ENCODE measurements at places on chromosomes 4 and X.

- DNase-seq: peak; percentile 62
Measured at GRCh38 chr4:1216869-1217294, 32.0 kb downstream of the CTBP1 start.

DNA sequence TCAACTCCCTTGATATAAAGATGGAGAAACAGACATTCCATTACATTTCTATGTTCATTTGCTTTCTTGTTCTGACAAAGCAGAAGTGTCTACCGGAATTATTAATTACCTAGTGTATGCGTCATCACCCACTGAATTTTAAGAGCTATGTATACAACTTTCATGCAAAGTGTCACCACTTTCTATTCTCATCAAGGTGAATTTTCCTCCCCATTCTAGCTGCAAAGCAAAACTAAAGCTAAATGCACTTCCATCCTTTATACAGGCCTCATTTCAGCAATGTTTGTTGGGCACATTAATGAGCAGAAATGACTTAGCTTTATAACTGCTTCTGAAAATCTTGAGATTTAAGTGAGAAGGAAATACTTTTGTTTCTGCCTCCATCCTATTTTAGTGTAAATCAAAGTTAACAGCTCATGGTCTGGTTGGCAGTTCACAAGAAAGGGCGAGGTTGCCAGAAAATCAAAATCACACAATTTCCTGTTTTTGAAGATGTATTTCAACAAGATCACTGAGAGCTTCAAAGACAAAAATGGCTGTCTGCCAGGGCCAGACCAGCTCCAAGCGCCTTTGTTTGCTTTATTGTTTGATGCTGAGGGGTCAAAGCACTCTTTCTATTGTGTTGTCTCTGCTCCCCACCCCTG, 7.2 kb upstream of the FAM9C start:
- DNase-seq: peak; percentile 2

DNA sequence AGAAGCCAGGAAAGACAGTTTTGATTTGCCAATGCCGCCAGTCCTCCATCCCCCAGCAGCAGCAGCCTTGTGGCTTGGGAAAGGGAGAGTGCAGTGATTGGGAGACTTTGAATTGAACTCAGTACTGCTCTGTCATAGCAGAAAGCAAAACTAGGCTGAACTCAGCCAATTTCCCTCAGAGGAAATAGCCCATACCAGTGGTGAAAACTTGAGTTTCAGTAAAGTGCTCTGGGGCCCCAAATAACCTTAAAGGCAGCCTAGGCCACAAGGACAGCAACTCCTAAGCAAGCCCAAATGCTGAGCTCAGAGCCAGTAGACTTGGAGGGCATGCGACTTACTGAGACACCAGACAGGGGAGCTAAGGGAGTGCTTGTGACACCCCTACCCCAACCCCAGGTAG, 2.0 kb upstream of the PROM1 start:
- DNase-seq: no peak

- DNase-seq: no peak
Measured at GRCh38 chrX:137563681-137564651, 2.0 kb upstream of the ZIC3 start.

- DNase-seq: no peak
Measured at GRCh38 chrX:46485897-46486296, 59.3 kb downstream of the ZNF674 start.

GRCh38 chr4:86857341-86858052, 8.3 kb upstream of the SLC10A6 start:
- DNase-seq: no peak

DNA sequence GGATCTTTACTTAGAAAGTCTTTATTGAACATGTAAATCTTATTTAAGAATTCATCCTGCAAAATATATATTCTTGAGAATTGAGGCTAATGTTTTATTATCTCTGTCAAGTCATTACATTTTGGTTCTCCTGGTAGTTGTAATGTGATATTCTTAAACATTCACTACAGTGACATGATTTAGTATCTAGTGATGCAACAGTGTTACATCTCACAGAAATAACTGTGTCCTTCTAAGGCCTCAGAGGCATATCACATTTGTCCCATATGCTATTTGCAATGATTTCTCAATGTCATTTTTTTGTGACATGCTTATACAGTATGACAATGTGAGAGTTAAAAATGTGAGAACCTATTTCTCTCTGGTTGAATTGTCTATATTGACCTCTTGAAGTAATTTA, 34.1 kb downstream of the PRRG1 start:
- DNase-seq: no peak

GRCh38 chrX:109856974-109857373, 123.9 kb upstream of the ACSL4 start:
- peak; percentile 5 for DNase-seq

- DNase-seq: no peak
Measured at GRCh38 chr4:2824836-2825381, 18.7 kb upstream of the ADD1 start.

DNA sequence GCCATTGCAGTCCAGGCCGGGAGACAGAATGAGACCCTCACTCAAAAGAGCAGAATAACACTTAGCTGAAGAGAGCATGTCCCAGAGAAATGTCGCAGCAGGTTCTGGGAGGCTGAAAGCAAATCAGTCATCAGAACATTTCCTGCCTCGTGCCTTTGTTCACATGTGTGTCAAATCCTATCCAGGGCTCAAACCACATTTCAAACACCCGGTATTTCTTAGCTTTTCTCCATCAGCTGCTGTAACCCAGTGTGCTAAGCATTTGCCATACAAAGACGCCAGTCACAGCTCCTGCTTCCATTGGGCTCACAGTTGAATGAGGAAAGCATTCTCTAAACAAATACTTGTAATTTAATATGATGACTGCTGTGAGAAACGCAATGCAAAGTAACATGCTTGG, 6.0 kb downstream of the PALLD start:
- DNase-seq: no peak

GRCh38 chr4:183783991-183784553, 121.0 kb upstream of the STOX2 start:
- no peak for DNase-seq

DNA sequence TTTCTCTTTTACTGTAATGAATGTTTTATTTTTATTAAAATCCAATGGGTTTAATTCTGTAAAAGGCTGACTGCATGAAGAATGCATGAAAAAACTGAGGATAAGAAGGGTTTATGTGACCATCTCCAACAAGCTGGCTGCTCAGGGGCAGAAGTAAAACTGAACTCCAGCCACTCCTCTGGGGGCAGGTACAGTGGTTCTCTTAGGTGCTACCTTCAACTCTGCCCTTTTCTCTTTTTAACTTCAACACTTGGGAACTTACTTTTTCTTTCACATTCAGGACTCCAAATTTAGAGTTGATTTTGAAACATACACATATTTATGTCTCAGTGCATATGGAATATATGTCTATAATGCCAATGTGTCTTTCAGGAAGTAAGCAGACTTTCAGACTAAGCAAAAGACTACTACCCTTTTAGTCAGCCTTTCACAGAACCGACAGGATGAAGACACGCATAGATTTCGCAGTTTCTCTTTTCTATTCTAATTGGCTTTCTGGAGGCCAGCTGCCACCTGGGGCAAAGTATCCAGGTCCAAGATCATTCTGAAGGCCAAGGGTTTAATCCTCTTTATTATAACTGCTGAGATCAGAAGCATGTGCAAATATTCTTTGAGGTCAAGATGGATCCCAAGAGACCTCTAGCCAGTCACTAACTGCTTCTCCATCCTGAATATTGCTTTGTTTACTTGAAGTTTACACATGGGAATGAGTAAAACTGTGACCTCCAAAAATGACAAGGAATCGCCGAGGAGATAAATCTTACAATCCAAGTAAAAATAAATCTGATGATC, 30.7 kb downstream of the HS3ST1 start:
- DNase-seq: no peak

GRCh38 chr4:164058776-164059445, 564.4 kb downstream of the TMA16 start:
- no peak for DNase-seq

DNA sequence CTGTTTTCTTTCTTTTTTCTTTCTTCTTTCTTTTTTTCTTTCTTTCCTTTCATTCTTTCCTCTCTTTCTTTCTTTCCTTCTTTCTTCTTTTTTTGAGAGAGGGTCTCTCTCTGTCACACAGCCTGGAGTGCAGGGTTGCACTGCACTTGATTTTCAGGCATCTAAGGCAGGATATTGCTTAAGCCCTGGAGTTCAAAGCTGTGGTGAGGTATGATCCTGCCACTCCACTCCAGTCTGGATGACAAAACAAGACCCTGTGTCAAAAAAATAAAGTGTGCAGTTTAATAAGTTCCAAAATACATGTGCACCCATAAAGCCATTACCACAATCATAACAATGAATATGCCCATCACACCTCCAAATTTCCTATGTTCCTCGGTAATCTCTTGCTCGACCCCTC, 10.6 kb upstream of the ZNF718 start:
- DNase-seq: no peak

GRCh38 chrX:13755254-13755653, 20.7 kb downstream of the OFD1 start:
- DNase-seq: no peak

- no peak for DNase-seq
Measured at GRCh38 chr4:954211-955020, 19.0 kb downstream of the DGKQ start.

DNA sequence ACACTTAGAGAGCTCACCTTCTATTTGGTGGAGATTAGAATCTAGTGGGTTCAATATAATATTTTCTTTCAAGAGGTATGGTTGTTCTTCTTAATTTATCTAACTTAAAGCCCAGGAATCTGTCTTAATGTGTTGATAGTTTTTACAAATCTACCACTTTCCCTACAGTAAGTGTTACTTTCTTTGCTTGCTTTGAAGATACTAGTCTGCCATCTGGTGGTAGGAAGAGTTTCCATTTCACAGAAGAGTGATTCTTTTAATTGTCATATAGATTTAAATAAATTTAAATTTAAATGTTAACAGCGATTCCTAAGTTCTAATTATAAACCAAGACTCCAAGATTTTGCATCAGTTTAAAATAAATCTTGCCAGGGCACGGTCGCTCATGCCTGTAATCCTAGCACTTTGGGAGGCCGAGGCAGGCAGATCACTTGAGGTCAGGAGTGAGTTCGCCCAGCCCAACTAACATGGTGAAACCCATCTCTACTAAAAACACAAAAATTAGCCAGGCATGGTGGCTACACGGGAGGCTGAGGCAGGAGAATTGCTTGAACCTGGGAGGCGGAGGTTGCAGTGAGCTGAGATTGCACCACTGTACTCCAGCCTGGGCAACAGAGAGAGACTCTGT, 43.5 kb downstream of the NUDT9 start:
- peak; percentile 8 for DNase-seq

DNA sequence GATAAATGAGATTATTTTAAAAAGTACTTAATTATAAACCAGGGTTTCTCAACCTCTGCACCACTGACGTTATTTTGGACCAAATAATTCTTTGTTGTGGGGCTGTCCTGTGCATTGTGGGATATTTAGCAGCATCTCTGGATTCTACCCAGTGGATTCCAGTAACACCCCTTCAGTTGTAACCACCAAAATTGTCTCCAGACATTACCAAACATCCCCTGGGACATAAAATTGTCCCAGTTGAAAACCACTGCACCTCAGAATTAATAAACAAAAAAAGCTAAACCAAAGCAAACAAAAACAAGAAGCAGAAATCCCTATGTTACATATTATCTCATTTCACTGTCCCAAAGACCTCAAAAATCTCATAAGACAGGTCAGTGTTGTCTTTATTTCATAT, 54.2 kb upstream of the GIMD1 start:
- DNase-seq: no peak

DNA sequence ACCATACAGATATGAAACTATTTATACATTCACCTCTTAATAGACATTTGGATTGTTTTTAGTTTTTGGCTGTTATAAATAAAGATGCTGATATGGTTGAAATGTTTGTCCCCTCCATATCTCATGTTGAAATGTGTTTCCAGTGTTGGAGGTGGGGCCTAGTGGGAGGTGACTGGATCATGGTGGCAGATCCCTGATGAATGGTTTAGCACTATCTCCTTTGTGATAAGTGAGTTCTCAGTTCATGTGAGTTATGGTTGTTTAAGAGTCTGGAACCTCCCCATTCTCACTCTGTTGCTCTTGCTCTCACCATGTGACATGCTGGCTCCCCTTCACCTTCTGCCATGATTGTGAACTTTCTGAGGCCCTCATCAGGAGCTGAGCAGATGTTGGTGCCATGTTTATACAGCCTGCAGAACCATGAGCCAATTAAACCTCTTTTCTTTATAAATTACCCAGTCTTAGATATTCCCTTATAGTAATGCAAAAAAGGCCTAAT, 12.2 kb upstream of the CLGN start:
- no peak for DNase-seq

- DNase-seq: no peak
Measured at GRCh38 chr4:185911556-185912064, 99.6 kb upstream of the SORBS2 start.

- DNase-seq: no peak
Measured at GRCh38 chr4:1635464-1635863, 48.6 kb downstream of the FAM53A start.

GRCh38 chrX:101993335-101993734, 61.5 kb upstream of the ZMAT1 start:
- DNase-seq: no peak

DNA sequence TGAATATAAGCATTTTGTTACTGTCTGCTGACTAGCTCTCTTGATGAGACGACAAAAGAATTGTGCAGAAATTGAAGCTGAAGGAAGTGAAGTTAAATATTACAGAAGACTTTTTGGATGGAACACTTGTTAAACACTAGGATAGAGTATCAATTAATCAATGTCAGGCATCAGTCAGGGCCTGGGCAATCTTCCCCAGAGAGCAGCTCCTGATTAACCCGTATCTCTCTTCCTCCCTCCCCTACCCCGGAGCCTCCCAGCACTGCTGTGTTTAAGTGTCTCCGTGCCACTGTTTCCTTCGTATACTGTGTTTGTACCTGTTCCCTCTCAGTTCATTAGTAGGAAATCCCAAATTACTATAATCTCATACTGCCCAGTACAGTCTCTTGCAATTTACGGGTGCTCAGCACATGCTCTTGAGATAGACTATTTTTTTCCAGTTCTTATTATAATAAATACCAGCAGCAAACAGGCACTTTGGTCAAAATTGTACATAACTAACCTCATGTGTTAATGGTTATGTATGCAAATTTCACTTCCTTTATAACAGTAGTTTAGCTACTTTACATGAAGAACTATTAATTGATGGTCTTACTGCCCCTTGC, 765.7 kb upstream of the FTHL17 start:
- DNase-seq: no peak

DNA sequence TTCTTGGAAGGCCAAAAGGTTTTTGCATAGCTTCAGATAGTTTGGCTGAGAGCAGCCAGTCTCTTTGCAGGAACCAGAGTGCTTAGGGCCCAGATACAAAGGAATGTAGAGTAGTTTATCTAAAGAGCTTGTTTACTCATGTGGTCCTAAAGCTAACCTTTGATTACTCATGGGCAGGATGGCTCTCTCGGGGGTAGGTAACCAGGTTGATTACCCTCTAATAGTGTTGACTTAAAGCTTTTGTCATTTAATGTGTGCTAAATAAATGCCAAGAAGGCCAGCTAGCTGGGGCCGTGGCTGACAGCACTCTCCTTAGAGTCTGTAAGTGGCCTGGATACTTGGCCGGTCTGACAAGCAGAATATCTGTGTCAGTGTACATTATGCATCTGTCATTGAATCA, 69.7 kb upstream of the MAGEB16 start:
- no peak for DNase-seq

- DNase-seq: no peak
Measured at GRCh38 chrX:6311540-6311939, 82.9 kb upstream of the NLGN4X start.

- DNase-seq: no peak
Measured at GRCh38 chr4:148315049-148315448, 127.2 kb downstream of the NR3C2 start.
